ENCODE measurements at places on chromosomes 2 and 18.

- DNase-seq, result peak; percentile 47
Measured at GRCh38 chr2:111121028-111121827, 514 bp downstream of the BCL2L11 start.

- no peak for DNase-seq
Measured at GRCh38 chr2:187642498-187642897, 88.3 kb upstream of the TFPI start.

- DNase-seq, result no peak
Measured at GRCh38 chr2:150320608-150321007, 166.9 kb downstream of the RND3 start.

DNA sequence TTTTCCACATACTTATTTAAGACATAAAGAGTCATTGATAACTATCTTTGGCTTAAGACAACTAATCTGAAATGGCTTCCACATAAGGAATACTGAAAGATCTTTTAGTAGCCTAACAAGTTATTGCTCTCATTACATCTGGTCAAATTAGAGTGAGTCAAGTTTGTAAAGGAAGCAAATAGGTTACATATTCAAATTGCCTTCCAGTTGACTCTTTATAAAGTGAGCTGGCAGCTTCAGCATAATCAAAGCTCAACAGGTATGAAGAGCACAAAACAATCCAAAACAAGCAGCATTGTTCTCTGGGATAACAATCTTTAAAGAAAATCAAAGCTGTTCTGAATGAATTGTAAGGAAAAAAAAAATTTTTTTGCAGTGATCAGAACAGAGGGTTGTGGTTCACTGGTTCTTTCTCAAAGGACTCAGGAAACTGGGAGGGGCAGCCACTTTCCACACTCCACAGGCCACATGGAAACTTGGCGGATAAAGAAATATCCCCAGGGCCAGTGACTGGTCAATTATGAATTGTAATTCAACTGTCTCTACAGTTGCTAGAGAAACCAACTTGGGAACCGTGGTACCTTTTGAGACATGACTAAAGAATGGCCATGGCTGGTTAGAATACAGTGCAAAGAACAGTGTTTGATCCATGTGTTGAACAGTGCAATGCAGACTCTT is 369.3 kb upstream of the KCNH7 start:
- no peak for DNase-seq

All from DMS79 (cell line).